Stimulated activated CD4-positive, alpha-beta T cell treated with anti-CD3 and anti-CD28 coated beads, Interleukin-2, amount 100 ng/mL, for 24 hours (primary cell): ENCODE measurements at places on chromosomes 13 and 19.

GRCh38 chr13:102376318-102376717, 25.5 kb downstream of the FGF14 start:
- no peak for DNase-seq

DNA sequence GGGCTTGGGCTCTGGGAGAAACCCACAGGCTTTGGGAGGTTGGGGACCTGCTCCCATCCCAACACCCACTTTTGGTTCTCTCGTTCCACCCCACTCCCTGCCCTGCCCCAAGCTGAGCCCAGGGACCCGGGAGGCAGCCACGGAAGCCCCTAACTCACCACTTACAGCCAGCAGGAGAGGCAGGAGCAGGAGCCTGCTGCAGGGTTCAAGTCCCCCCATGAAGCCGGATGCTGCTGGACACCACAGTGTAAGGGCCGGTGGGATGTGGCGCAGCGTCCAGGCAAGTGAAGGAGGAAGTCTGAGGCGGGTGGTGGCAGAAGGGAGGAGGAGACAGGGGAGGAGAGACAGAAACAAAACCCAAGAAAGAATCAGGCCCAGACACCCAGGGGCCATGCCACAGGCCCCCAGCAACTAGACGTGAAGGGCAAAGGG, at the start of gene TYROBP:
Gene TYROBP (minus strand): TSS at position 286 of the 432 bp plus-strand sequence. CDS start 67 bp downstream, at position 219.
- DNase-seq: no peak

DNA sequence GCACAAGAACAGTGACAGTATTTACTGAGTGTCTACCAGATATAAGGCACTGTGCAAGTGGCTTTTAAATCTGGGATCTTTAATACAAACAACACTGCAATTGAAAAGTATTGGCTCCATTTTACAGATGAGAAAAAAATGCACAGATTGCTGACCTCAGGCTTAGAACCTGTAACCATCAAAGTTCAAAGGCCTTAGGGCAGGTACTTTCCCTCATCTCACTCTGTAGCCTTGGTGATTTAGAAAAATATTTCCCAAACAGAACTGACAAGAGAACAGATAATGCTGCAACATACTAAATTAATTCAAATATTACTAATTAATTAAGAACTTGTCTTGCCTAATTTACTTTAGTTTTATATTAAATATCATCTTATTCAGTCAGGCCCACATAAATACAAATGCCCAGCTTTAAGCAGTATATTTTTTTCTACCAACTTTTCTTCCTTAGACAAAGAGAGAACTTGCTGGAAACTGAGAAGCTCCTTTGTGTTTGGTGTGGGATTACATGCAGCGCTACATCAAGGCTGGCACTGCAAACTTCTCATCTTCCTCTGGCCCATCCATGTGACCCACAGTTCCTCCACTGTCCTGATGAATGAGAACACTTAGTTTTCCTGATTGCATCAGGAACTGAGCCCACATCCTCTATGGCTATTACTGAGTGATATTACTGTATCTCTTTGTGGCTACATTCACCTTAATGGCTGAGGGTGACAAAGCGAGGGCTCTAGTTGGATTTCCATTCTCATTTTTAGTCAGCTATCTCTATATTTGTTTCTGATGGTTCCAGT, 302.1 kb downstream of the ENOX1 start:
- DNase-seq: no peak

GRCh38 chr13:46759846-46760245, 37.1 kb downstream of the ESD start:
- DNase-seq: no peak

GRCh38 chr13:87536899-87537298, 134.3 kb upstream of the SLITRK5 start:
- DNase-seq: no peak

DNA sequence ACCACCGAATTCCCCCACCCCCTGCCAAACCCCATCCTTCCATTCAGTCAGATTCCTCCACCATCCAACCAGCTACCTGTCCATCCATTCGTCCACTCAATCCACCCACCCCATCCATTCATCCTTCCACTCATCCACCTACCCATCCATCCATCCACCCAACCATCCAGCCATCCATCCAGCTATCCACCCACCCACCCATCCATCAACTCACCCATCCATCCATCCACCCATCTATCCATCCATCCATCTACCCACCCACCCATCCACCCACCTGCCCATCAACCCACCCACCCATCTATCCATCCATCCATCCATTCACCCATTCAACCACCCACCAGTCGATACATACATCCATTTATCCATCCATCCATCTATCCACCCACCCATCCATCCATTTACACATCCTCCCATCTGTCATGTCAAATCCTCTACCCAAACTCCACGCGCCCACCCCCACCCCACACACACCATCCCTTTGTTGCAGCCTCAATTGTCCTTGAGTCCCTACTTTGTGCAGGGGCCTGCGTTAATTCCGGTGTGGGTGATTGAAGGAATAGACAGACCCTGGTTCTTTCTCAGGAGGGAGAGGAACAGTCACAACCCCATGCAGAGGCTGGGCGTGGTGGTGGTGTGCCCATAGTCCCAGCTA, 5.3 kb upstream of the SLC5A5 start:
- DNase-seq: no peak

DNA sequence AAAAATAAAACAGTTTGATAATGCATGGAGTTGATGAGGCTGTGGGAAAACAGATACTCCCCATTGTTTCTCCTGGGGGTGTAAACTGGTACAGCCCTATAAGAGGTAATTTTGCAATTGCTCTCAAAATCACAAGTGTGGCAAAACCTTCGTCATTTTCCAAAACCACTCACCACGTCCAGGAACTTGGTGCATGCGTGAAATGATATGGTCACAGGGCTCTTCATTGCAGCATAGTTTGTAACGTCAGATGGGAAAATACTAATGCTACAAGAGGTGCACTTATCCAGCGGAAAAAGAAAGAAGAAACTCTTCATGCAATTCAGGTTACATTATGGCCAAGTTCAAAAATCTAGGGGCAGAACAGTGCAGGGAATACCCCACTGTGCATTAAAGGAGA, 11.9 kb upstream of the PLAUR start:
- DNase-seq: no peak

- no peak for DNase-seq
Measured at GRCh38 chr19:35209646-35210045, 18.9 kb downstream of the FAM187B start.

- DNase-seq: no peak
Measured at GRCh38 chr13:73141292-73141771, 82.5 kb downstream of the KLF5 start.

GRCh38 chr13:31236211-31236786, 36.5 kb downstream of the B3GLCT start:
- no peak for DNase-seq

DNA sequence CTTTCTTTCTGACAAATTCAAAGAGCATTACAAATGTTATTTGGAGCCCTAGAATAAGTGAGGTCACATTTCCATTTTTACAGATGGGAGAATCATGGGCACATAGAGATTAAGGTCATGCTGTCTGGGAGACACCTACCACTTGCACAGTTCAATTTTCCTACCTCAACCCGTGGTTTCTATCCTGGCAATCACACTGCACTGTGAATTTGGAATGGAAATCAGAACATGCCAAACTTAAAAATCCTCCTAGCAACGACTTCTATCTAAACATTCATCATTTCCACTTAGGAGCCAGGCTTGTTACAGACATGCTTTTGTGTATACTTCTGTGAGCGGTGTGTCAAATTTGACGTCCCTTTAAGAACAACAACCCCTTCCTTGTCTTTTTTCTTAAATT, 251.5 kb downstream of the DNAJC15 start:
- DNase-seq: no peak

DNA sequence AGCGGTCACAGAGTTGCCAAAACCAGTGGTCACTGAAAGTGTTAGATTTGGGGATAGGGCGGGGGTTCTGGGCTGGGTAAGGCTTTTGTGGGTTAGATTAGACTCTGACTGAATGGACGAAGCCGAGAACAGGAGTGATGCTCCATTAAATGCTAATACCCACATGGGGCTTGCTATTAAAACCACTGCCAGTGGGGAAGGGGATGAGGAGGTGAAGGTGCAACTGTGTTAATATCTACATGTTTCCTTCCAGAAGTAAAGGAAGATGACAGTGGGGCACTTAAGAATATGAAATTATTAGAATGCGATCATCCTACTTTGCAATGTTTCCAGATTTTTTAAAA, 573 bp upstream of the ZNF614 start:
- DNase-seq: no peak

- DNase-seq: no peak
Measured at GRCh38 chr13:25422153-25422552, 50.4 kb downstream of the ATP8A2 start.

- no peak for DNase-seq
Measured at GRCh38 chr13:29844441-29844840, 6.0 kb downstream of the UBL3 start.

DNA sequence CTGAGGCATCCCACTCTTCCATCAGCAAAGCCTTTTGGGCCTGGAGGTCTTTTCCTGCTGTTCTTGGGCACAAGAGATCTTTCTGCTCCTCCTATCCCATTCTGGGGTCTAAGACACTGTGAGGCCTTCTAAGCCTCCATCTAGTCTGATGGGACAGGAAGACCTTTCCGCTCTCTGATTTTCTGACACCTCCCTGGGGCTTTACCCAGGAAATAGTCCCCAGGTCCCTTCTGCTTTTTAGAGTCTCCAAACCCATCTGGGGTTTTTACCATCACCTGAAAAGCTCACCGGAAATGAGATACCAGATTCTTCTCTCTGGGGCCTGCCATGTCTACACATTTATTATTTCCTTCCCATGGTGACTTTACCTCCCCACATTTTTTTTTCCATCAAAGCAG, 21.1 kb downstream of the CLEC17A start:
- no peak for DNase-seq

DNA sequence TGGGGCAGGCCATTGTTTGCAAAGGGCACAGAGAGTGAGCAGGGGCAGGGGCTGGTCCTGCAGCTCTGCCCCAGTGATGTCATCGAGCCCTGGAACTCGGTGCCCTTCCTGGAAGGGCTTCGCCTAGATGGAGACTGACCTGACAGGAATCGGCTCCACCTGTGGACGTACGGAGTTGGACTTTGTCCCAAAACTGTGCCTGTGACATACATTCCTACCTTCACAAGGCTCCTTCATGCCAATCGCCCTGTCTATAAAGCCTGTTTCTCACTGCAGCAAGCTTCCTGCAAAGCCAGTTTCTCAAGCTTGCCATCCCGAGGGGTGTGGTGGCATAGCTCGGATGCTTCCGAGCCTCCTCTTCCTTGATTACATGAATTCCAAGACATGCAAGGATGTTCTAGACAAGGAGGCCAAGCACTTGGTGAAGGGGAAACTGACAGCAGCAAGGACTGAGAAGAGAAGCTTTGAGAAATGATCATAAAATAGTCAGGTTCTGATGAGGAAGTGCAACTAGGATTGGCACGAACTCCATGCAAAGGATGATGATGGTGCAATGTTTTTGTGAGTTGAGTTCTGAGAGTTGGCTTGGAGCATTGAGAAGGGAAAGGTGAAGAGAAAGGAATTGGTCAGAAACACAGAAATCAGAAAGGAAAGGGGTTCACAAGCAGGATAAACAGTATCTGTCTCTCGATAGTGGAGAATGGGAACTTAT, 73.6 kb upstream of the STK24 start:
- DNase-seq: no peak

- no peak for DNase-seq
Measured at GRCh38 chr19:11151181-11151580, 4.4 kb downstream of the SPC24 start.

DNA sequence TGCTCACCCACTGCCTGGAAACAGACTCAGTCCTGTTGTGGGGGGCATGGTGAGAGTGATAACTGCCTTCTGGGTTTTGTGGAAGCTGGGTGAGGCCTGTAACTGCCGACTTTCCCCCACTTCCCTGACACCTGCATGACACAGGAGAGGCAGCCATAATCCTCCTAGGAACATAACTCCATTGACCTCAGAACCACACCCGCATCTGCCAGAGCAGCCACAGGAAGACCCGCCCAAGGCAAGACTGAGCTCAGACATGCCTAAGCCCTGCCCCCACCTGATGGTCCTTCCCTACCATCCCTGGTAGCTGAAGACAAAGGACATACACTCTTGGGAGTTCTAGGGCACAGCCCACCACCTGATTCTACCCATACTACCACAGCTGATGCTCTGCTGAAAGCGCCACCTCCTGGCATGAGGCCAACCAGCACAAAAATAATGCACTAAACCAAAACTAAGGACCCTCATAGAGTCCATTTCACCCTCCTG, 326.7 kb downstream of the RBM26 start:
- DNase-seq: no peak

DNA sequence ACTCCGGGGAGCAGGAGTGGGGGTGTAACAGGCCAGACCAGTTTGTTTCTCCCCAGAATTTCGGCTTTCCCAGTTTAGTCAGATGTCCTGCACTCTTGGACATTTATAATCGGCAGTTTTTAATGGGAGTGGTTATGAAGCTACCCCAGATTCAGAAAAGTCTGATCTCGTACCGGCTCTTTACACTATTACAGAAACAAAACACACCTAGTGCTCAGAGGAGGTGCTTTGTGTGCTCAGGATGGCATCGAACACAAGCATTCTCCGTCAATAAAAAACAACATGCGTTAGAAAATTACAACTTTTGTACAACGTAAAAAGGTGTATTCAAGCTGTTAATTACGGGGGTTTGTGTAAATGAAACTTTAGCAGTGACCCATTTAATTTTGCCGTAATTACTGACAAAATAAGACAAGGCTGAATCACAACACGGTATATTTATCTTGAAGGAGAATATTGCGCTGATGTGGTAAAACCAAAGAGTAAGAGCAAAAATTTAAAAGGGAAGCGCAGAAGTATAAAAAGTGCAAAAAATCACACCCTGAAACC, 6.6 kb upstream of the SOX1 start:
- DNase-seq: no peak

DNA sequence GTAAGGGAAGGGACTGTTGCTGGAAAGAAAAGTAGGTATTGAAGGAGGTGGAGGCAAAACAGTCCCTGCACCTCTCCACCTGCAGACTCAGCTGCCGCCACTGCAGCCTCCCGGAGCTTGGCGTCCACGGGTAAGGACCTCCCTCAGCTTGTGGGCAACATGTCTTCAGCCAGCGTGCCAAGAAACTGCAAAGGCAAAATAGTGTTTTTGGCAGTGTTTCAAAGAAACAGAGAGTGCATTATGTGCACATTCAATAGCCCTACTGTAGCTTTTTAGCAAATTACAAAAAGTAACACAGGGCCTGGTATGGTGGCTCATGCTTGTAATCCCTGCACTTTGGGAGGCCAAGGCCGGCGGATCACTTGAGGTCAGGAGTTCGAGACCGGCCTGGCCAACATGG, 57.4 kb downstream of the ATP11A start:
- no peak for DNase-seq

- DNase-seq: peak; percentile 86
Measured at GRCh38 chr19:7680606-7681339, at the start of gene TRAPPC5. TSS of gene TRAPPC5 (plus strand) at chr19:7680833. CDS start at chr19:7682254, 1,421 bp downstream.

- DNase-seq: no peak
Measured at GRCh38 chr19:16033136-16033530, 43.2 kb upstream of the TPM4 start.

GRCh38 chr13:101218484-101218883, 197.8 kb downstream of the NALCN start:
- no peak for DNase-seq
